ENCODE measurements at places on chromosomes 1 and 21.
A peak's percentile ranks its signal among the peaks of the same experiment; 100 is the strongest.

GRCh38 chr1:156639601-156640101, 2.3 kb upstream of the BCAN start:
- DNase-seq = no peak

GRCh38 chr1:93661829-93662474, 19.7 kb downstream of the BCAR3 start:
- DNase-seq = no peak

DNA sequence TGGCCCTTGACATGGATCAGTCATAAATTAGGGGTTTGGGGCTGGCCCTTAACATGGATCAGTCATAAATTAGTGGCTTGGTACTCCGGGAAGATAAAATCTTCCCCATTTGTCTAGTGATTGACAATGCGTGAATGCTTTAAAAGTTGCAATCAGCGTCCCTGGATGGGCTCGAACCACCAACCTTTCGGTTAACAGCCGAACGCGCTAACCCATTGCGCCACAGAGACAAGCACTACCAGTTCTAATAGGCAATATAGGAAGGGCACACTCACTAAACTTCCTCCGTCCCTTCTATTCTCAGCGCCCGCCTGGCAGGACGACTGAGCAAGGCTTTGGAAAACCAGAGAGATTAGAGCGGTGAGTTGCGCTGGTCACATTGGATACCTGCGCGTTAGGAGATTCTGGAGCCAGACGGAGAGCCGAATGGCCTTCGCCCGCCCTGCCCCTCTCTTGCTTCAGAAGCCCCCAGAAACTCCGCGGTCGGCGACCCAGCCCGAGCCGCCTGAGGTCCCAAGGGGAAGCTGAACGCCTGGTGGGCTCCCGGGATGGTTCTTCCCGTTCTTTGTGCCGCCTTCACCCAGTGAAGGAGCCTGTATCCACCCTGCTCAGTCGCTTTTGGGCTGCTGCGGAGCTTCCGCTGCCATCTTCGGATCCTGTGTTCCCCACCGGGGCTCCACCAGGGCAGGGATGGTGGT, 235.9 kb downstream of the FAM72C start:
- no peak for DNase-seq

GRCh38 chr1:153534226-153534924, 1.4 kb downstream of the S100A6 start:
- DNase-seq = no peak

GRCh38 chr21:36288651-36289243, 31.2 kb upstream of the MORC3 start:
- no peak for DNase-seq

DNA sequence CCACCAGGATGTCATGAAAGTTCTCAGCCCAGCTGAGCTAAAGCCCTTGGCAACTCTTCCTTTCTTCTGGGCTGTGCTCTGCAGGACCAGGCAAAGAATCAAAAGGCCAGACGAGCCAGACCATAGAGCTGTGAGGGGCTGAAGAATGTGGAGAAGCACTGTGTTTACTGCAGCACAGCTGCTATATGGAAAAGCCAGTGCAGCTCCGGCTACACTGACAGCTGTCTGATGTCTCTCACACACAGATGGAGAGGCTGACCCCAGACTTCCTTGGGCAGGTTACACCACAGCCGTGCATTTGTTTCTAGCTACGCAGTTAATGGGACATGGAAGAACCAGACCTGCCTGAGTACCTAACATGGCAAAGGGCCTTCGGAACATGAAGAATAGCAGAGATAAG, 40.3 kb downstream of the CD247 start:
- no peak for DNase-seq

DNA sequence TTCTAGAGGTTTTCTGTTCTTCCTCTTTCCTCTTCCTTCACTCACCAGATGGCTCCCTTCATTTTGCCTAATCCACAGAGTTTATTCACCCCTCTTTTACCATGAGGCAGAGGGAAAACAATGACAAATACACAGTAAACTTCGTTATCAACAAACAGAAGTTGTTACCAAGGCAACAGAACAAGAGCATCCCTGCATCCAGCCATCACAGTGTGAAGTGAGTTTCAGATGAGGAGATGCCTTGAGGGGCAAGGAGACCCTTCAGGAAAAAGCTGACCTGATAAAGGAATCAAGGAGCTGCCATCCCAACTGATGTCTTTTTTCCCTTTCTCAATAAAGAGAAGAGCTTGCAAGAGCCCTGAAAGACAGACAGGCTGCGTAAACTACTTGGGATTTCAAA, 195.3 kb downstream of the BRINP2 start:
- no peak for DNase-seq

- no peak for DNase-seq
These were observed 13.7 kb downstream of the GLIS1 start for GRCh38 chr1:53725238-53725689.

DNA sequence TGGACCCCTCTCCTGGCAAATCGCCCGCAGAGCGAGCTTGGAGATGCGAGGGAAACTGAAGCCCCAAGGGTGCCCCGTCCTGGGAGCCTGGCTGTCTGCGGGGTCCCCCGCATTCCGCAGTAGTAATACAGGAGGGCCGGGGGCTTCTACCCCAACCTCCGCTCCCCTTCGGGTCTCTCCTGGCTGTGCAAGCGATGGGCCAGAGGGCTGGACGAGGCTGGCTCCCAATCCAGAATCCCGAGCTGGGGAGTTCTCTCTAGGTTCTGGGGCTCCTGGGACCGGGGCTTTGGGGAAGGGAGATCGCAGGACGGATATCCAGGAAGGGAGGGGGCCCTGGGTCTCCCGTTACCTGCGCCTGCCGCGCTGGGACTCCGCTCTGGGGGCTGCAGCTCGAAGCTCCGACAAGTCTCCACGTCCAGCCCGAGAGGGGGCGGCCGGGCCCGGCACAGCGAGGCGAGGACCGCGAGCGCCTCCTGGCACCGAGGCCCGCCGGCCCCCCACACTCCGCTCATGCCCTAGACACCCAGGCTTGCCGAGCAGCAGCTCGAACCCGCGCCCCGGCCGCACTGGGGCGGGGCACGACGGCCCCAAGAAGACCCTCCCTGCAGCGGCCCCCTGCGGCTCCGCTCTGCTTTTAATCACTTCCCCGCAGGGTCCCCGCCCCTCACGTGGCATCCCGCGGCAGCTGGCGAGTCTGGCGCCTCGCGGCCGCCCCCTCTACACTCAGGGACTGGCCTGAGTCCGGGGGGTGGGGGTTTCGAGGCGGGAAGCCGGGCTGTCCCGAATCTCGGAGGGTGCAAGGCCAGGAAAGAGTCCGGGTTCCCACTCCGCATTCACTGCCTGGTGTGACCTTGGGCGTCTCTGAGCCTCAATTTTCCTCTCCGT, at the start of gene SYT6:
SYT6 (minus strand) TSS at position 609 of the 885 bp plus-strand sequence; CDS start at position 512, 97 bp downstream.
- no peak for DNase-seq

DNA sequence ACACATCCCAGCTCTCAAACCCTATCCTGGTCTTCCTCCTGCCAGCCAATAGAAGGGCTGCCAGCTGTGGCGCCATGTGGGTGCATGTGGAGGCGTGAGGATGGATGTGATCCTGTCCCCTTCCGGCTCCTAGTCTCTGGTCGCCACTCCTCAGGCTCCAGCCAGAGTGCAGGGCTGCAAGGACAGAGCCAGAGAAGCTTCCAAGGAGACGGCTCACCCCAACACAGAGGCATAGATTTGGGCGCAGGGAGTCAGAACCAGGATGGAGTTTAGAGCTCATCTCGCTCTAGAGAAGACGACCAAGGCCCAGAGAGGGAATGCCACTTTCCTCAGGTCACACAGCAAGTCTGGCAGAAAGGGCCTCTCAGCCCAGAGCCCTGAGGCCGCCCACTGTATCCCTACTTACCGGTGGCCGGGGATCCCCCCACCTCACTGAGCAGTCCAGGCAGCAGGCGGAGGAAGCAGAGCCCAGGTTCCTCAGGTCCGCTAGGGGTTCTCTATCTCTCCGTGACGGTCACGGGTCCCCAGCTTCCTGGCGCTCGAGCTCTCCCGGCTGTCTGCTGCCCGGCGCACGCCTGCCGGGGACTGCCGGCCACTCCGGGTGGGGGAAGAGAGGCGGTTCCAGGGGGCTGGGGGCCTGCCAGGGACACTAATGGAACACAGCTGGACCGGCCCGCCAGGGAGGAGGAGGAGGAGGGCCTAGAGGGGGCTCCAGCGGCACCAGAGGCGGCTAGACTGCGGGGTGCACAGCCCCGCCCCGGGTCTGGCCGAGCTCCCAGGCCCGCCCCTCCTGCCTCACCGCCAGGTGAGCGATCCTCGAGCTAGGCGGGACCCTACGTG, at the start of gene COL16A1:
COL16A1 (minus strand) TSS at position 587 of the 840 bp plus-strand sequence. CDS start 1,824 bp downstream, outside the sequence.
- DNase-seq = no peak

GRCh38 chr1:67316180-67316902, 8.7 kb downstream of the IL12RB2 start:
- no peak for DNase-seq

DNA sequence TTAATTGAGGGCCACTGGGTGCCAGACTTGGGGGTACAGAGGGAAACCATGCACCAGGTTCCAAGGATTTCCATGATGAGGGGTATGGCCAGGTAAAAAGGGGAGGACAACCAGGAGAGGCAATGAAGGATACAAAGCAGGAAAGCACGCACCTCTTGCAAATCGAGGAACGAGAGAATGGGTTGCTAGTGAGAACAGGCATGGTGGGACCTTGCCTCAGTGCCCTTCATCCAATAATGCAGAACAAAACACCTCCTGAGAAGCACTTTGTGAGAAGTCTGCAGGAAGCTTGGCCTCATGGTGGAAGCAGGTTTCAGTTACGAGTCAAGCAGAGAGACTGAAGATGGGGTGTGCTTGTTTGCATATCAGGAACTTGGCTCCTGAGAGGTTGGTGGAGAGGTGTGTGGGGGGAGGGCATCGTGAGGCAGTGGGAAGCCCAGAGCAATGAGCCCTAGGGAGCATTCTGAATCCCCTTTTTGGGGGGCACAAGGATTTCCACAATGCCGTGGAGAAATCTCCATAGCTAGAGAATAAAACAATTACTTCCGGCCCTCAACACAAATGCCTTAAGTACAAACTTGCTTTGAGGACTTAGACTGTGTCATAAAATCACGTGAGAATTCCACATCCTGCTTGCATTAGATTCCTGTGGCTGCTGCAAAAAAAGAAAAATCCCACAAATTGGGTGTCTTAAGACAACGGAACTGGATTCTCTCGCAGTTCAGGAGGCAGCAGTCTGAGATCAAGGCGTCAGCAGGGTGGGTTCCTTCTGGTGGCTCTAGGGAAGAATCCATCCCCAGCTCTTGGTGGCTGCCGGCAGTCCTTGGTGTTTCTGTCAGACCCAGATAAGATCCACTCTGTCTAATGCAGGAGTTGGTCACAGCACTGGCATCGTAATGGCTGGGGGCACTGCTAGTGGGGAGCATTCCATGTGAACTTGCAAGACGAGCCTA, 54.9 kb upstream of the BACE2 start:
- DNase-seq = no peak

- DNase-seq = no peak
These were observed 259.9 kb downstream of the ZNF648 start for GRCh38 chr1:181801617-181802016.

GRCh38 chr1:47226121-47226838, 5.7 kb downstream of the TAL1 start:
- DNase-seq = no peak

- DNase-seq = no peak
These were observed 14.9 kb upstream of the CD101 start for GRCh38 chr1:116986421-116987255.

- DNase-seq = no peak
These were observed 29.8 kb upstream of the NLRP3 start for GRCh38 chr1:247386217-247386616.

GRCh38 chr1:174743654-174744561, 255.8 kb upstream of the CACYBP start:
- DNase-seq = no peak

DNA sequence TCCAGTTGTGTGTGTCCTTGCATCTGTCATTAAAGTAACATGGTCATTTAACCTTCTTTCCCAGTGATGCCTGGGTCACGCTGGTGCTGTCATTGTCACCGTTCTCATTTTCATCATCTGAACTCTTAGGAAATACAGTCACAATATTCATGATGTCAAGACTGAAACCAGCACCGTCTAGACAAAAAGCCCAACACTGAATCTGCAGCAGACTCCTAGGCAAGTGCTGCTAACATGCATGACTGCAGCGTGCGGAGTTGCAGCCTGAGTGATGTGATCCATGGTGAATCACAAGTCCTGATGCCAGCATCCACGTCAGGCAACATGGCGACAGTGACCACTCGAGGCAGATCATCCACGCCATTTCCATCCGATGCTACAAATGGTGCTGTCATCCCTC, 37.6 kb downstream of the MRPL37 start:
- DNase-seq = no peak

GRCh38 chr1:203649999-203650836, 23.6 kb downstream of the ATP2B4 start:
- DNase-seq = peak; percentile 55

Data from NCI-H510A (cell line).